ENCODE measurements at places on chromosomes 12 and 14.

- DNase-seq: no peak
Observed at GRCh38 chr14:65962952-65963351, 523.2 kb upstream of the CCDC196 start.

DNA sequence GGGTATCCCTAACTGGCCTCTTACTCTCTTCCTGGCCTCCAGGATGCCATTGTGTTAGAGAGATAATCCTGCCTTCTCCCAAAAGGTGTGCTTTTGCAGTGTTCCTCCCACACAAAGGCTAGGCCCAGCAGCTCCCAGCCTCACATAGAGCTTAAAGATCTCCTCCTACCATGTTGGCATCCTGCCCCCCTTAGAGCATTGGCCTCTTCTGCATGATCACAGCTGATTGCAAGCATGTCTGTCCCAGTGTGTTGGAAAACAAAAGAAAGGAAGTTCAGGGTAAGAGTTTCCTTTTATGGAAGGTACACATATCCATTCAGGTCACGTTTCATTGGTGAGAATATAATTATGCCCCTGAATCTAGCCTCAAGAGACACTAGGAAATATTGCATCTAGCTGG lies 405.4 kb downstream of the TMTC2 start:
- DNase-seq: no peak

DNA sequence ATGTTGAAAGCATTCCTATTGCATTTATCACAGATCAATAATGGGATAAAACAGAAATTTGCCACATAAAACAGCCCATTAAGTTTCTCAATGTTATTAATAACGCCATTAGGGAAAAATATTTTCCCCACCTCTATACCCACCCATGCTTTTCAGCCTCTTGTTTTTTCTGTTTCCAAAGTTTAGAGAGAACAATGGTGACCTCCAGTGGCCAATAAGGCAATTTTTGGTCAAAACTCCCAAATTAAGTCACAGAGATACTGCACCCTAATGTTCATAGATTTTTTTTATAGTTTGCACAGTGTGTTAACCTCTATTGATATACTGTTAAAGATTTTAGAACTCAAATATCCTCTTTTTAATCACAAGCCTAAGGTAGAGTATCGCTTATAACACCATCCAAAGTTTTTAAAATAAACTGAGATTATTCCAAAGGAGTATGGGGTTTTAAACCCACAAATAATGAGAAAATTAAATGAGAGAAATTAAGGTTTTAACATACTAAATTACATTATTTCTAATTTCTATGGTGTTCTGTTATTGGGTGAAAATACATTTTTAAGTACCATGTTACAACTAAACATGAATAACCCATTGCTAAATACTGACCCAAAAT lies 184.7 kb upstream of the DCN start:
- no peak for DNase-seq

DNA sequence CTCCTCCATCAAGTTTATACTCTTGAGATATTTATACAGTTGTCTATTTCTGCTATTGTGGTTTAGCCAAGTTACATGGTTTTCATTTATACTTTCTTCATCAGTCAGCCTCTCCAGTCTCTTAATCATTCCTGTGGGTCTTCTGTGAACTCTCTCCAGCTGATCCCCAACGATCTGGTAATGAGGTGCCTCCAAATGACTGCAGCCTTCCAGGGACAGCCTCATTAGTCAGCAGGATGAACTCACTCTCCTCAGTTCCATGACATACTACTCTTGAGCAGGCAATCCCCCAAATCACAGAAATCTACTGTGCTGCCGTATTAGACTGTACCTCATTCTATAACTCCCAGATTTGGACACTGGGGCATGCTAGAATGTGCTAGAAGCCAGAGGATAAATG lies 15.3 kb downstream of the AREL1 start:
- no peak for DNase-seq

- no peak for DNase-seq
Observed at GRCh38 chr14:23377198-23377550, 328 bp downstream of the CMTM5 start.

DNA sequence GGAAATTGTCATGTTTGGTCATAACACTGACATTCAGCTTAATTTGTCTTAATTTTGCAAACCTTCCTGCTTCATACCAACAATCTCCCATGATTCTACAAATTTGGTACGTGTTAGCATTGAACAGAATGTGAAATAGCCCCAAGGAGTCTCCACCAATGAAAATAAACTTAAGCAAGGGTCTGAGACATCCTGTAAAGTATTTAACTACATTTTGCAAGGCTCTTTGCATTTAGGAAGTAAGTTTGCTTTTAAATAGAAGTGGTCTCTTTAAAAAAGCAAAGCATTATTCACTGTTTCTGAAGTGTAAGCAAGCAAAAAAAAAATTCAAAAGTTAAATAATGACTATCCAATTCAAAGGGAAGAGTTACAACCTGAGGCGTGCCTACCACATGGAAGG lies 79.9 kb downstream of the WASHC3 start:
- no peak for DNase-seq

DNA sequence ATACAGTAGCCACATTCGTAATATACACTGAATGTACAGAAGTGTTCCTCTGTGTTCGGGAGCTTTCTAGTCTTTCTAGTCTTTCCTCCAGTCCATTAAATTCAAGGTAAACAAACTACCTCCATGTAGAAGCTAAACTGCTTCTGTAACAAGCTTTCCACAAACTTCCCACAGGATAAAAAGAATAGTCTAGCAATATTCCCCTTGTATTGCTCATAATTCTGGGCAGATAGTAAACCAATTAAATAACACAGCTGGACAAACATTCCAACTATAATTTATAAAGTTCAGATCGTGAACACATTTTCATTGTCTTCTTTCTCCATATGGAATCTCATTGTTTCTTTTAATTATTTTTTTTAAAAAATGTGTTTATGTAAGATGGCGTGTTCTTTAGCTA lies 307.2 kb downstream of the AEBP2 start:
- no peak for DNase-seq

- no peak for DNase-seq
Observed at GRCh38 chr14:70828188-70828587, 18.9 kb upstream of the MAP3K9 start.

DNA sequence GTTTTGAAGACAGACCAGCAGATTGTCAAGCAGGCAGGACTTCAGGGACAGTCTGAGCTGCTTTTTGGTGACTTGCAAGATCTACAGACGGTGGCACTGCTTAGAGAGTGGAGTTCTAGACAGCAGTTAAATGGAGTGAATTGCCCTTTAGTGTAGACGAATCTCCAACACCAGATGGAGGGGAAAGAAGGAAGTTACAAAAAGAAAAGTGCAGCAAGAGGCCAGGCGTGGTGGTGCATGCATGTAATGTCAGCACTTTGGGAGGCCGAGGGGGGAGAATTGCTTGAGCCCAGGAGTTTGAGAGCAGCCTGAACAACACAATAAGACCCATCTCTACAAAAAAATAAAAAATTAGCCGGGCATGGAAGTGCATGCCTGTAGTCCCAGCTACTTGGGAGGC lies 8.4 kb upstream of the HHIPL1 start:
- no peak for DNase-seq

DNA sequence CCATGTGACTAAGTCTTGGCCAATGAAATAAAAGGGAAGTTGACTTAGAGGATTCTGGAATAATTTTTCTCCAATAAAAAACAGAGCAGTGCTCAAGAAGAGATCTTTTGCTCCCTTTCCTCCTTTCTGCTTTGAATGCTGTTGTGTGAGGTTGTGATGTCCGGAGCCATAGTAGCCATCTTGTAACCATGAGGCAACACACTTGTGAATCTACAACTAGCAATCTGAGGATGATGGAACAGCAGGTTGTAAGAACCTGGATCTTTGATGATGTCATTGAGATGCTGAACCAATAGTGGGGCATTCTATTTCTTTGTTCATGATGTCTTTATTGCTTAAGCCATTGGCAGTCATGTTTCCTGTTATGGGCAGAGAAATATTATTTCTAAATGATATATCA lies 230.0 kb upstream of the SRRM4 start:
- no peak for DNase-seq

DNA sequence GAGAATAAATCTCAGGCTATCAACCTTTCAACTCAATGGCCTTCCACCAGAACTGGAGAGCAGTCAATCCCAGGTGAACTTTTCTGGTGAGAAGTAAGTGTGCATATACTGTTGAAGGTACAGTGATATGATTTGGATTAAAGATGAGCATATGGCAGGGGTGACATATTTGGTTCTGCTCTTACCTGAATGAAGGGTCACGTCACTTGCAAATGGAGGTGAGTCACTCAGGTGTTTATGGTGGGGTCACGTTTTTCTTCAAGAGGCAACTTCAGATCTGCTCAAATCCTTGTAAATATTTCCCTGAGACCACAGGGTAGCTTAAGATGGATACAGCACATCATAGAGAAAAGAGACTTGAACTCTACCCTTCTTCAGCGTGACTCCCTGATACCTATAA lies 143.2 kb downstream of the BRMS1L start:
- DNase-seq: no peak
